ENCODE measurements at places on chromosomes 2 and 18.

- H3K36me3 ChIP-seq: no peaks in the 10 kb centered on the region
- no peak for DNase-seq
- no peak overlapping the region for H3K4me3 ChIP-seq
- no peak overlapping the region for H3K27ac ChIP-seq
These were observed 60.6 kb upstream of the ACTR3 start for GRCh38 chr2:113829270-113829669.

DNA sequence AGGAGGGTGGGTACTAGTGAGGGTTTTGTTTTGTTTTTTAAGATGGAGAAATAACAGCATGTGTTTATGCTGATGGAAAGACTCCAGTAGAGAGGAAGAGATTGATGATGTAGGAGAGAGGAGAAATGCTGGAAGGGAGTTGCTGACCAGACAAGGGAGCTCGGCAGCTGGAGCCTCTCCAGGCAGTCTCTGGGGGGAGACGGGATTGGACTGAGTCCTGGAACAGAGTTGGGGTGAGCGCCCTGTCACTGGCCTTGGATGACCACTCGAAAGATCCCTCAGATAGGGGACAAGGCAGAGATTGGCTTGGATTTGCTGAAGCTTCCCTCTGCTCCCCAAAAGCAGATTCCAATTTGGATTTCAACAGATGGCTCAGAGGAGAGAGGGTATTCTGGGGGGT lies 197.7 kb downstream of the NAPG start:
- DNase-seq: no peak
- H3K27ac ChIP-seq: no peak overlapping the region
- H3K36me3 ChIP-seq: no peaks in the 10 kb centered on the region
- no peak overlapping the region for H3K4me3 ChIP-seq

- no peak overlapping the region for H3K4me3 ChIP-seq
- no peaks in the 10 kb centered on the region for H3K36me3 ChIP-seq
- no peak for DNase-seq
These were observed 13.7 kb downstream of the COLEC11 start for GRCh38 chr2:3608373-3609278.

DNA sequence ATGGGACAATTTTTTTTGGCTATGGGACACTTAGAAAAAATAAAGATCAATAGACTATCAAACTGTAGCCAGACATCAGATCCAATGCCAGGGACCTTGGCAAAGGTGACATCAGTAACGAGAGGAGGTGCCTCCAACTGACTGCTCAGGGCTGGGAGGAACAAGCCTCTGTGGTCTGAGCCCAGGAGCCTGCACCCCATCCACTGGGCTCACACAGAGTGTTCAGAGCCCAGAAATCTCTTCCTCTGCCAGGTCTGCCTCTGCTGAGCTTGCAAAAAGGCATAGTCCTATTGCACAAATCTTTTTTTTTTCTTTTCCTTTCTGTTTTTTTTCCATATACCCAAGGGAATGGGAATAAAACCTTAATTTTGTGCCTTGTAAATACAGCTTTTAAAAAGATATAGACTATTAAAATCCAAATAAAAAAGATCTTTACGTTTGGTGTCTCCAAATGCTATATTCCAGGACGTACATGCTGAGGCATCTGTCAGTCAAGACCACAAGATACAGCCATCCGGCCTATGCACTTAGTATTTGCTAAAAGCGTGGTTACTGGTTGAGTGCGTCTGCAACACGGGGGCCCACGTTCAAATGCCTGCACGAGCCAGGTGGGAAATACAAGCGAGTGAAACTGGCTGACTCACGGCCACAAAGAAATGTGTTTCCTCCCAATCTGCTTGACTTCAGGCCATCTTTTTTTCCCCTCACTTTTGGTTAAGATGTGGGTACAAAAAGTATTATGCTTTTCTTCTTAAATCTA lies 7.8 kb upstream of the ARHGAP25 start:
- no peak overlapping the region for H3K27ac ChIP-seq
- H3K4me1 ChIP-seq: no peaks in the 10 kb centered on the region
- H3K4me3 ChIP-seq: no peak overlapping the region

- H3K4me3 ChIP-seq: no peak overlapping the region
- H3K27me3 ChIP-seq: no peaks in the 10 kb centered on the region
- H3K4me1 ChIP-seq: no peaks in the 10 kb centered on the region
- H3K27ac ChIP-seq: no peak overlapping the region
These were observed 18.9 kb downstream of the CREG2 start for GRCh38 chr2:101368376-101368775.

- no peaks in the 10 kb centered on the region for H3K36me3 ChIP-seq
- DNase-seq: no peak
- H3K27me3 ChIP-seq: no peaks in the 10 kb centered on the region
- H3K27ac ChIP-seq: no peak overlapping the region
These were observed 149.6 kb downstream of the ESCO1 start for GRCh38 chr18:21450913-21451312.

GRCh38 chr2:176873403-176873802 lies 339.2 kb upstream of the HNRNPA3 start:
- no peak overlapping the region for H3K4me3 ChIP-seq
- no peak for DNase-seq
- no peak overlapping the region for H3K27ac ChIP-seq
- no peaks in the 10 kb centered on the region for H3K27me3 ChIP-seq

DNA sequence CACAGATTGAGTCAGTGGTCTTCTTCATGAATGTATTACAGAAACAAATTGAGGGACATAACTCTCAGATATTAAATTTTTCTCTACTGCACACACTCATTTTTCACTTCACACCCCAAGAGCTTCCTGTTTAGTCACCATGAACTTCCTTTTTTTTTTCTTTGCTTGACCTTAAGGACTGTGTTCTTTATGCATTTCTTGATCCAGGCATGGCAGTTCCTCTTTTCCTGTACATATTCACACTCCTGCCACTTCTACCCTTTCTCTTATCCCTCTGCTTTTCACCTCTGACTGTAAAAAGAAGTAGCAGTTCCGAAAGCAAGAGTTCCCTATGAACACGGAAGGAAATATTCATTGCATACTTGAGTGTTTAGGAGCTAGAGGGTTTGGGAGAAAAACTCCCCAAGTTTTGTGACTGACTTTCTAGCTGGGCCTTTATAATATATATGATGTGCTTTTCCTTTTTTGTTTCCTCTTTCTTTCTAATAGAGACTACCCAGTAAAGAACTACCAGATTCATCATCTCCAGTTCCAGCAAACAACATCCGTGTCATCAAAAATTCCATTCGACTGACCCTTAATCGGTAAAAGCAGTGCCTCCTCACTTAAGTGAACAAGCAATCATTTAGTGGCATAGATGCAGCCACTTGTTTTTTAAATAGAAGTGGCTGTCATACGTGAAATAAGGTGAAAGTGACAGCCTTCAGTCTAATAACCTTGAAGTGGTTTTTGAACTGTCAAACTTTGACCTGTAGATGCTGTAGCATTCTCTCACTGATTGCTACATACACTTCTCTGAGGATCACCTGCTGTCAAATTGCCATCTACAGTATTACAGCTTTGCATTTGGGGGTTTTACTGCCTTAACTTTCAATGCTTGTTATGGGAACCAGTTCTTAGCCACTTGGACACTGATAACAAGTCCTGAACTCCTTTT lies 40.8 kb downstream of the PAPOLG start:
- no peaks in the 10 kb centered on the region for H3K36me3 ChIP-seq
- H3K4me1 ChIP-seq: no peaks in the 10 kb centered on the region
- DNase-seq: no peak
- H3K27me3 ChIP-seq: no peaks in the 10 kb centered on the region
- H3K4me3 ChIP-seq: no peak overlapping the region

DNA sequence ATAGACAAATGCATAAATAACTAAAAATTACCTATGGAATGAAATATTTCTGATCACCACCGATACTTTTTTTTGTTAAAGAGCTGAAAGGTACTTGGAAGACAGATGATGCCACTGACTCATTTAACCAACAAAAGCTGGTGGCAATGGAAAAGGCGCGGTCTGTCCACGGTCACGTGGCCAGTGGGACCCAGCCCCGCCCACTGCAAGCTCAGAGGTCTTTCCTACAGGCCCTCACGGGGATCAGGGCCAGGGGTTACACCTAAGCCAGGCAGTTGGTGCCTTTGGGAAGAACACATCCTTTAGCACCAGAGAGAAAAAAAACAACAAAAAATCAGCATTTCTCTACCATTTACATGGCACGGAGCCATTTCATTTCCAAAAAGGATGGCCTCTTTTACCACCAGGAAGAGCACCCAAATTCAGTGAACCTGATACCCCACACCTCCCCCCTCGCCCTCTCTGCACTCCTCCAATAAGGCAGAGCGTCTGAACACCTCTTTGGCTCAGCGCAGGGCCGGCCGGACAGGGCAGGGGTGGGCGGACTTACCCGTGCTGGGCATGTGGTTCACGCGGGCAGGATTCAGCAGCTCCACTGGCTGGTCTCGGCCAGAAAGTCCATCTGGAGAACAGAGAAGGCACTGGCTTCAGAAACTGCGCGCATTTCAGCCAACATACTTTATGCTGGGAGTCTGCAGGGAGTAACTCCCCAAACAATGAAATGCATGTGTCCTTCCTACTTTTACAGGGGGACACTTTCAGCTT lies 164.6 kb downstream of the HDAC4 start:
- no peak overlapping the region for H3K4me3 ChIP-seq
- H3K27ac ChIP-seq: no peak overlapping the region
- H3K27me3 ChIP-seq: no peaks in the 10 kb centered on the region

DNA sequence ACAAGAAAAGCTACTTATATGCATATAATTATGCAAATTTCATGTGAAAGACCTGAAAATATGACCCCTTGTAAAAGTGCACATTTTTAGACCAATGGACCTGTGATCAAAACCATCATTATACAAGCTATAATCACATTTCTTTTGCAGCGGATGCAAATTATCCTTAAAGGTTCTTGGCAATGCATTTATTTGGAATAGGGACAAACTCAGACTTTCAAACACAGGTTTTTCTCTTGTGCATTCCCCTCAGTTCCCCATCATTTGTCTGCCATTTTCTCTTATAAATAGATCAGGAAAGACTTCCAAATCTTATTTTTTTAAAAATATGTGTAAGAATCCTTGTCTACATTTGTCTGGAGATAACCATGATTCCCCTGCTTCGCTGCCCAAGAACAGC lies 954.2 kb upstream of the NRXN1 start:
- H3K27ac ChIP-seq: no peak overlapping the region
- no peak overlapping the region for H3K4me3 ChIP-seq
- H3K4me1 ChIP-seq: no peaks in the 10 kb centered on the region
- no peaks in the 10 kb centered on the region for H3K27me3 ChIP-seq
- DNase-seq: no peak

Measured in tibial nerve (tissue), 4 donors.